ENCODE measurements at places on chromosomes 2 and 18.

DNA sequence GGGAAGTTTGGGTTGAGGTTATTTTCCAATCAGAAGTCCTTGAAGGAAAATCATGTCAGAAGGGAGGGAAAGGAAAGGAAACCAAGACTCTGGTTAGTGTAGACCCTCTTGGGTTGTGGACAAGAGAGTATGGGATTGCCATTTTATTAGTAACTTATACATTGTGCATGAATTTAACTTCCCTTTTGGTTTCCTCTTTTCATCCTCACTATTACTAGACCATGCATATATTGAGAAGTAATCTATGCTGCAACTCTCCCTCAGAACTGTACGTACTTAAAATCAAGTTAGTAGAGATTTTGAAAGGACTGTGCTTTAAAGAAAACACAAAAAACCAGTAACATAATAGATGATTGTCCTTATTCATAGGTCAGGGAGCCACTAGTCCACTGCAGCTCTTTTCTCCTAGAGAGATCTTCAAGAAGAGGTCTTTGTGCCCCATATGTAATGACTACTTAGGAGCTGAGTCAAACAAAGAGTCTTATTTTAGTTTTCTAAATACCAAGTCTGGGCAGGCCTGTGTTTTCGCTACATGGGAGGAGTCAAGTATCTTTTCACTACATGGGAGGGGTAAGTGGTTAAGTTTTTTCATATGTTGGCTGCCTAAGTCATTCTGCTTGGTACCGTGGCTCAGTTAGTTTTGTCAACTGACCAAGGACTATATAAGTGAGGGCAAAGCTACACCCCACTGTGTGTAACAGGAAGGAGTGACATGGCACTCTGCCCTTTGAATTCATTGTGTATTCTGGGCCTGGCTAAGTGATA is 25.2 kb upstream of the FAM117B start:
- no peak for DNase-seq

GRCh38 chr2:40434731-40435271 is 17.1 kb downstream of the SLC8A1 start:
- DNase-seq, result no peak

- no peak for DNase-seq
Measured at GRCh38 chr2:42008241-42008921, 39.4 kb upstream of the PKDCC start.

GRCh38 chr2:181526014-181526413 is 68.8 kb downstream of the ITGA4 start:
- no peak for DNase-seq

- no peak for DNase-seq
Measured at GRCh38 chr2:224875841-224876240, 159.7 kb upstream of the CCDC195 start.

- no peak for DNase-seq
Measured at GRCh38 chr2:3837086-3837485, 133.7 kb downstream of the DCDC2C start.

DNA sequence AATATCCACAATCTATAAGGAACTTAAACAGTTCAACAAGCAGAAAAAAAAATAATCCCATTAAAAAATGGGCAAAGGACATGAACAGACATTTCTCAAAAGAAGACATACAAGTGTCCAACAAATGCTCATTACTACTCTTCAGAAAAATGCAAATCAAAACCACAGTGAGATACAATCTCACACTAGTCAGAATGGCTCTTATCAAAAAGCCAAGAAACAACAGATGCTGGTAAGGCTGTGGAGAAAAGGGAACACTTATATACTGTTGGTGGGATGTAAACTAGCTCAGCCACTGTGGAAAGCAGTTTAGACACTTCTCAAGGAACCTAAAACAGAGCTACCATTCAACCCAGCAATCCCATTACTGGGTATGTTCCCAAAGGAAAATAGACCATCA is 7.2 kb upstream of the CRYGB start:
- DNase-seq, result no peak

DNA sequence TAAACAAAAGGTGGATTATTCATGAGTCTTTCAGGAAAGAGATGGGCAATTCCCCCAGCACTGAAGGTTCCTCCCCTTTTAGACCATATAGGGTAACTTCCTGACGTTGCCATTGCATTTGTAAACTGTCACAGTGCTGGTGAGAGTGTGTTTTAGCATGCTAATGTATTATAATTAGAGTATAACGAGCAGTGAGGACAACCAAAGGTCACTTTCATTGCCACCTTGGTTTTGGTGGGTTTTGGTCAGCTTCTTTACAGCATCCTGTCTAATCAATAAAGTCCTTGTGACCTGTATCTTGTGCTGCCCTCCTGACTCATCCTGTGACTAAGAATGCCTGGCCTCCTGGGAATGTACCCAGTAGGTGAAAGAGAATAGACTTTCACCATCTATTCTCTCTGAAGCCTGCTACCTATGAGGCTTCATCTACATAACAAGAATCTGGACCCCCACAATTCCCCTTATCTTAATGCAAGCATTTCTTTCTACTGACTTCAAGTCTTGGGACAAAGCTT is 148.7 kb downstream of the CABLES1 start:
- no peak for DNase-seq

- no peak for DNase-seq
Measured at GRCh38 chr2:6647046-6647445, 218.7 kb downstream of the CMPK2 start.
